Left lobe of liver (tissue), 2 donors: ENCODE measurements at places on chromosomes 6 and 20. TPM values are rescaled to one million over a fixed set of nuclear protein-coding genes. Genes with fewer than 3 reads are reported as not detected.

GRCh38 chr6:5361396-5361795 lies 100.1 kb downstream of the FARS2 start:
- no peak for DNase-seq

- DNase-seq = peak; percentile 84
Observed at GRCh38 chr20:62797671-62798532, 1.6 kb downstream of the MRGBP start.

- no peak for DNase-seq
Observed at GRCh38 chr6:29597184-29597583, 12.3 kb downstream of the OR2H2 start.

- DNase-seq = no peak
Observed at GRCh38 chr20:20322912-20323311, 45.0 kb upstream of the INSM1 start.

DNA sequence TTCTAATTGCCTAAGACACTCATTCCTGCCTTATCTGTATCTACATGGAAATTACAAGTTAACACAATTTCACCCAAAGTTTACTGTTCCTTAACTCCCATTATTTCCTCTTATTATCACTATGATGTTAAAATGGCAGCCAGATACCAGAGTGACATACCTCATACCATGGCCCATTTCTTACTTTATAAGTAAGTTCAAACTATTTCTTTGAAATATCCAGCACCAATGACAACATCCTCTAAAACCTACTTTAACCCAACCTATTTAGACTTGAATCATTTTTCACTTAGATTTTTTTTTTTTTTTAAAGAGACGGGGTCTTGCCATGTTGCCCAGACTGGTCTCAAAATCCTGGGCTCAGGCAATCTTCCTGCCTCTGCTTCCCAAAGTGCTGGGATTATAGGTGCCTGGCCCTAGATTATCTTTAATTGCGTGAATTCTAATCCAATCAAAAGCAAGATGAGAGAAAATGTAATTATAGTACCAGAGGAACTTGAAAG lies 10.0 kb downstream of the REV3L start:
- DNase-seq = no peak

- DNase-seq = no peak
Observed at GRCh38 chr20:38447251-38447661, 12.1 kb upstream of the SNHG17 start.

GRCh38 chr6:107272246-107272645 lies 156.9 kb upstream of the BEND3 start:
- DNase-seq = no peak

DNA sequence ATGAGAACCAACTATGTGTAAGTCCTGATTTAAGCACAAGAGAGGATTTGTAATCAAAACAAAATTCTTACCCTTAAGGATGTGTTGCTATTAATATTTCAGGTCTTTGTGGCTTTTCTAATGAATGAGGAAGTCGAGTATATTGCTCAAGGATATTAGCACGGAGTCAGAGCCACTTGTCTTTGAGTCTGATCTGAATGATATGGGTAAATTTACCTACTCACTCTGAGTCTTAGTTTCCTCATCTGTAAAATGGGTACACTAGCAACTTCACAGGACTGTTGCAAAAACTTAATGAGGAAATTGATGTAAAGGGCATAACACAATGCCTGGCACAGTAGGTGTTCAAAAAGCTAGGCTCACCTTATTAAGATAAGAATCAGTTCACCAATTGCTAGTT lies 30.0 kb upstream of the QKI start:
- DNase-seq = no peak

DNA sequence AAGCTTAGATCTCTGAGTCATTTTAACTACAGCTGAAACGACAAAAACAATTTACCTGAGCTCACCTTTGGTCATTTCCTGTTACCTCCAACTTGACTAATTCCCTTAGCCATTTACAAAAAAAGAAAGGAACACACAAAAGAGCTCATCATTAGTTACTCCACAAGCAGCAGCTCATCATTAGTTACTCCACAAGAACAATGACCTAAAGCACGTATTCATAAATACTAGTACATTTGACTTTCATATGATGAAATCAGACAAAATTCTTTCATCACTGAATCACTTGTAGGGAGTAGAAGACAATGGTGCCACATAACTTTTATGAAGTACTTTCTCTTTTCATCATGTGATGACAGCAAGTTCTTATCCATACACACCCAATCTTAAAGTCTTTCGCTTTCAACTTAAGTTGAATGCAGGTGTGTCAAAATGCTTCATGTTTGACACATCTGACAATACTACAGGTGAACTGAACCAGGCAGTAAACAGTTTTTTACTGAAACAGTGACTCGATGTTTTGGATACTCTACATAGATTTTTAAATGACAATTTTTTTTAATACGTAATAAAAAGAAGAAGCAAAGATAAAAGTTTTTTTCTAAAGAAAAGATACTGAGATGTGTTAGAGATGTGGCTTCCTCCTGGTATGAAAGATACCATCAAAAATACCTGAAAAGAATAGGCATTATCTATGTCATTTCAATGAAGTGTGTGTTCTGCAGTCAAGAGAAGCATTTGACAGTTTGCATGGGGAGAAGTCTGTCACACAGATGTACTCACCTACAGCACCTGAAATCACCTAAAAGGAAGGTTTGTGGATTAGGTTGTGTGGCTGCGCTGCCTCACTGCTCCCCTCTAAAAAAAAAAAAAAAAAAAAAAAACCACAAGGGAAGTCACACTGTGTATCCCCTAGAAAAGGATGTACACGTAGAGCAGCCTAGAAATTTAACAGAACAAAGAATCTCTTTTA lies 109.1 kb downstream of the PRDM1 start:
- DNase-seq = no peak

DNA sequence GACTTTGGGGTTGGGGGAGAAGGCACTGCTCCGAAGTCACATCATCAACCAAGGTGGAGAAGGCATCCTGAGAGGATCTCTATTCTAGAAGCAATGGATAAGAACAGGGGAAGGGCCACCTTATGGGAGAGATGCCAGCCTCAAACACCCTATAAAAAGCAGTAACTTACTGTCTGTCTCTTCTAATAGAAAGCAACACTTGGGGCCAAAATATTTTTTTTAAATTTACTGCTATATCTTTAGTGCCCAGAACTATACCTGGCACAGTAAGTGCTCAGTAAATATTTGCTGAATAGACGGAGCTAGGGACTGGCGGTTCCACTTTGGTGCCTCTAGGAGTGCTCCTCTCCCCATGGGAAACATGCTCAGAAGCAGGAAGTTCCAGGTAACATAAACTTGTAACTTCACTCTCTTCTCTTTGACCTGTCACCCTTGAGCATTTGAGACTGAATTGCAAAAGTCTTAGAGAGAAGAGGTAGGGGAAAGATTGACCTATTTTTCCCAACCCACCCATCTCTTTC lies 807 bp upstream of the OTOR start:
- no peak for DNase-seq

DNA sequence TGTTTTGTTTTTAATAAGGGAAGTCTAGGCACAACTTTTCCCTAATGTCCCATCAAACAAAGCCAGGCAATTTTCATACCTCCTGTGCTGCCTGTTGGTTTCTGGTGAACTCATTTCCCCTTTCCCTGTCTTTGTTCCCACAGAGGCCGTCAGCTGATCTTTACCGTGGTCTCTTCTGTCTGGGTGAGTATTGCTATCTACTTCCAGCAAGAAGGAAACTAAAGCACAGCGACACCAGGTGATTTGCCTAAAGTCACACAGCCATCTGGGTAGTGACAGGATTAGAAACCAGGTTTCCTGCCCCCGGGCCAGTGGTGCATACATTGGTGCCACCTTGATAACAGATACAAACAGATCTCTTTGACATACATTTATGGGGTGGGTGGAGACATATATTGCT lies 59.6 kb downstream of the RAB44 start:
- no peak for DNase-seq

GRCh38 chr6:42939810-42940167 lies 10.5 kb downstream of the CNPY3 start:
- no peak for DNase-seq

GRCh38 chr6:11947575-11947974 lies 64.5 kb upstream of the HIVEP1 start:
- DNase-seq = no peak

DNA sequence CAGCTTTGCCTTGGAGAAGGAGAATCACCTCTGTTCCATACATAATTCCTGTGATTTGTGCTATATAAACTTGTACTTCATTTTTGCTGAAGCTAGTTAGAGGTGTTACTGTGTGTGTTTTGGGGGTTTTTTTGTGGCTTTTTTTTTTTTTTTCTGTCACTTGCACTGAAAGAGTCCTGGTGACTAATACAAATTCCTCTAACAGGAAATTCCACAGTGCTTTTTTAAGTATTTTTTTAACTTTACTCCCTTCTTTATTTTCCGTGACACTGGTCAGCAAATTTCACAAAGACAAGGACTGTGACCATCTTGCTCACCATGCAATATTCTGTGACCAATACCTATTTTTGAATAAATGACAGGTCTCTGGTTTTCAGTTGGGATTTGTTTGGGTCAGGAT lies 110.5 kb downstream of the ISM1 start:
- DNase-seq = no peak

DNA sequence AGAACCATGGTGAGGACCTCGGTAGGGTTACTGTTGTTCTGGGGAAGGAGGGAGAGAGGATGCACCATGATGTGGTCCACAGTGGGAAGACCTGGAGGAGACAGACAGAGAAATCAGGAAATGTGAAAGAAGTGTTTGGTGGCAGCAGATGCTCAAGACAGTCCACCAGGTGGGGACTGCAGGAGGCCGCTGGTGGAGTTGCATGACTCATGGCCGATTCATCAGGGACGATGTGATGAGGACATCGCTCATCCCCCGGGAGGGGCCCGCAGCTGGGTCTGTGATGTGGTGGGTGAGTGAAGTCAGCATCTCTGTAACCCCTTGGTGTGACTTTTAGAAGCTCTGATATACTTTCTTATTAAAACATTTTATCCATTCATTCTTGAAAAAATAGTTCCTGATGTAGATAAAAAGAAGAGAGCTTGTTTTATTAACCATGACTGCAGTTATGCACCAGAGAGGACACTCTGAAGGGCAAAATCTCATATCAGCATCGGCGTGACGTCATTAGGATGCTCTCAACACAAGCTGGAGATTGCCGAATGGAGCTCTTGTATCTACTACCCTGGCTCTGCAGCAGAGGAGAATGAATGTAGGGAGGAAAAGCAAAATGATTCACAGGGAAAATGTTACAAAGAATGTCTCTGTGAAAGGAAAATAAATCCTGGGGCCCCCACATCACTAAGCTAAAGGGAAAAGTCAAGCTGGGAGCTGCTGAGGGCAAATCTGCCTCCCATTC lies 71.2 kb downstream of the RAMACL start:
- no peak for DNase-seq

GRCh38 chr6:151388997-151389617 lies 2.3 kb downstream of the ZBTB2 start:
- no peak for DNase-seq

GRCh38 chr6:6694825-6695624 lies 106.5 kb downstream of the LY86 start:
- no peak for DNase-seq

GRCh38 chr6:169858293-169858934 lies 107.0 kb downstream of the ERMARD start:
- DNase-seq = peak; percentile 30

GRCh38 chr6:14399635-14400034 lies 282.1 kb downstream of the CD83 start:
- no peak for DNase-seq

DNA sequence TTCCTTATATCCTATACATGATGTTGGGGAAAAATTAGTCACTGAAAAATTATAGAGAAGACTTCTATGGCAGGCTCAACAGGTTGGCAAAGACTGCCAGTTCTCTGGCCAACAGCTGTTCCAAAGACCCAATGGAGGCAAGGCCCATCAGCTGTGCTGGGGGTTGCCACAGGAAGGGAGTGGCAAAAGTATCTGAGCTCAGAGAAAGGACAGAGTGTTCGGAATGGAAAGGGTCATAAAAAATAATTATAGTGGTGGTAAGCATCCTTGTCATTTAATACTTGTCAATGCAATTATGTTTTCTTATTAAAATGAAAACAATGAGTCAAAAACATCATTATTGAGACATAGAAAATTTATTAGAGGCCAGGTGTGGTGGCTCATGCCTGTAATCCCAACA lies 36.1 kb downstream of the FASTKD5 start:
- DNase-seq = no peak

GRCh38 chr6:49300911-49301310 lies 162.1 kb downstream of the MMUT start:
- DNase-seq = no peak

- DNase-seq = no peak
Observed at GRCh38 chr20:5864428-5864827, 85.9 kb downstream of the TRMT6 start.

GRCh38 chr6:142716097-142716496 lies 228.9 kb downstream of the HIVEP2 start:
- no peak for DNase-seq

SLC24A3 gene
- total RNA-seq = 0.35 TPM

DEFB132 gene
- 0.15 TPM for total RNA-seq

DHX35 gene
- 6.2 TPM for total RNA-seq

WFDC12 gene
- total RNA-seq = not detected

TFAP2C gene
- total RNA-seq = 0.13 TPM

COL21A1 gene
- 0.43 TPM for total RNA-seq

CDSN gene
- not detected for total RNA-seq

KCNB1 gene
- 6.5 TPM for total RNA-seq

GUCA1A gene
- not detected for total RNA-seq

C6orf58 gene
- not detected for total RNA-seq

OR5V1 gene
- total RNA-seq = not detected

RAET1G gene
- not detected for total RNA-seq

PGC gene
- 0.63 TPM for total RNA-seq

PTGIS gene
- total RNA-seq = 20.3 TPM

NKAIN4 gene
- not detected for total RNA-seq
